CD8-positive, alpha-beta T cell (primary cell): ENCODE measurements at places on chromosomes 5 and 9.

DNA sequence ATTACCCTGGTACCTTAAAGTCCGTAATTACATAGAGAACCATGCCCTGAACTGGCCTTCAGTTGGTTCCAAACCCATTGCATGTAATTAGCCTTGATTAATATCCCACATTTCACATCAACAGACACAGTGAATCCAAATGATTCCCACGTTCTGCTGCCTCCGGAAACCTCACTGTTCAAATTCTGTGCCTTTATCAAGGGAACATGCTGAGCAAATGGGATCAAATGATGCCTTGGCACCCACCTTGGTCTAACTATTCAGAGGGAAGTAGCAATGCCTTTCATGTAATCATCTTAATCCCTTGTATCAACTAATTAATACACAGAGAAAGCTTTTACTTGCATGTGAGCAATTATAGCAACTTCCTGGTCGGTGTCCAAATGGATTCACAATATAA lies 100.6 kb downstream of the EFNA5 start:
- DNase-seq: no peak

- no peak for DNase-seq
These were observed 26.2 kb upstream of the HSPA9 start for GRCh38 chr5:138601444-138601843.

GRCh38 chr9:96777426-96777864 lies 442 bp downstream of the ZNF510 start:
- DNase-seq: no peak

GRCh38 chr5:153498516-153498915 lies 8.0 kb downstream of the GRIA1 start:
- no peak for DNase-seq

DNA sequence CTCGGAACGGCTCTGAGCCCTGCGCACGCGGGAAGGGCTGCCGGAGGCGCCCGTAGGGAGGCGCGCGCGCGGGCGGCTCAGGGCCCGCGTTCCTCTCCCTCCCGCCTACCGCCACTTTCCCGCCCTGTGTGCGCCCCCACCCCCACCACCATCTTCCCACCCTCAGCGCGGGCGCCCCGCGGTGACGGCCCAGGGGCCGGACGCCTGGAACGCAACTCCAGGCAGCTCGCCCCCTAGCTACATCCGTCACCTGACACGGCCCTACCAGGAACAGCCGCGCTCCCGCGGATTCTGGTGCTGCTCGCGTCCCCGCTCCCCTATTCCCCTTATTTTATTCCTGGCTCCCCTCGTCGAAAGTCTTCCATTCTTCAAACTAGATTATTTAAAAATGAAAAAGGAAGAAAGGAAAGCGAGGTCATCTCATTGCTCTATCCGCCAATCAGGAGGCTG lies at the start of gene CDKN2B-AS1:
Gene CDKN2B-AS1, plus strand, starts transcription at position 236 of the 450 bp plus-strand sequence.
- peak; percentile 30 for DNase-seq

DNA sequence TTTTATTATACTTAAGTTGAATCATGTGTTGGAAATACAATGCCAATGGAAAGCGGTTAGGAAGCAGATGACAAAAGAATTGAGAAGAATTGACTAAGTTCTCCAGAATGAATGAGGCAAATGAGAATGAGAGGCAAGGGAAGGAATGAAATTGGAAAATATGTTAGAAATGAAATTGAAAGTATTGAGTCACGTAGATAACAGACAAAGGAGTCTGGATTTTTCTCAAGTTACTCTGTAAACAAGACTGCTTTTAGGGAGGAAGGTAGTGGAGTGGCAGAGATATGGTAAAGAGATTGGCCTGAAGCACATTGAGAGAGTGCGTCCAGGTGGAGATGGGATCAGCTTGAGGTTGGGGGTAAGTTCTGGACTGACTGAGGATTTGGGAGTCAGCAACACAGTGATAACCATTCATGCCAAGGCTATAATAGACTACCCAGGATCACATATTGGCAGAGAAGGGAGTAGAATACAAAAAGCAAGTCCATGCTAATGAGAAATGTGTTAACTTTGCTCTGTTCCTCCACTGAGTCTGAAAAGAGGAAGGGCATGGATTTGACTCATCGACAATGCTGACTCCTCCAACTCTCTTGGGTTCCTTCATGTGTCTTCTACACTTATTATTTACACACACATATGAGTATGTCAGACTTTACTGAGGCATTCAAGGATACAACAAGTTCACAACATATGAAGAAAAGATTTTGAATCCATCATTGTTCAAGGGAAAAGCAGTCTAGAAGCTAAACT lies 814.2 kb upstream of the ZNF608 start:
- DNase-seq: no peak

DNA sequence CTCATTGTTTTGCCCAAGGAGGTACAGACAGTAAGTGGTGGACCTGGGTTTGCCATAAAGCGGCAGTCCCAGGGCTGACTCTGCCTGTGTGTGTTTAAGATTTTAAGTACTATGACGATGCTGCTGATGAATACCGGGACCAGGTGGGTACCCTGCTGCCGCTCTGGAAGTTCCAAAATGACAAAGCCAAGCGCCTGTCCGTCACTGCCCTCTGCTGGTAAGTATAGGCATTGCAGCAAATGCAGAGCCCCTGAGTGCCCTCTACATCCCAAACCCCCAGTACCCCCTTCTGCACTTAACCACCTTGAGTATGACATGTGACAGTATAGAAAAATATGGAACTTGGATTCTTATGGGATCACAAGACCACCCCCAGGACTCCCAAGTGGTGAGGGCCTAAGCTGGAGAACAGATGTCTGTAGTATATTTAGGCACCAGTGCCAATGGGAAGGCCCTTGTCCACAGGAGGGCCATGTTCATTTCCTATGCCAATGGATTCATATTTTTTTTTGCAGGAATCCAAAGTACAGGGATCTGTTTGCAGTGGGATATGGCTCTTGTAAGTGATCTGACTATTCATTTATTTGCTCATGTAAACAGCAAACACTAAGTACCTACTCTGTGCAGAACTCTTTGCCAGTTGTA lies 22.0 kb downstream of the ENHO start:
- DNase-seq: peak; percentile 73

- no peak for DNase-seq
These were observed 62.4 kb downstream of the GRIA1 start for GRCh38 chr5:153552886-153553285.

DNA sequence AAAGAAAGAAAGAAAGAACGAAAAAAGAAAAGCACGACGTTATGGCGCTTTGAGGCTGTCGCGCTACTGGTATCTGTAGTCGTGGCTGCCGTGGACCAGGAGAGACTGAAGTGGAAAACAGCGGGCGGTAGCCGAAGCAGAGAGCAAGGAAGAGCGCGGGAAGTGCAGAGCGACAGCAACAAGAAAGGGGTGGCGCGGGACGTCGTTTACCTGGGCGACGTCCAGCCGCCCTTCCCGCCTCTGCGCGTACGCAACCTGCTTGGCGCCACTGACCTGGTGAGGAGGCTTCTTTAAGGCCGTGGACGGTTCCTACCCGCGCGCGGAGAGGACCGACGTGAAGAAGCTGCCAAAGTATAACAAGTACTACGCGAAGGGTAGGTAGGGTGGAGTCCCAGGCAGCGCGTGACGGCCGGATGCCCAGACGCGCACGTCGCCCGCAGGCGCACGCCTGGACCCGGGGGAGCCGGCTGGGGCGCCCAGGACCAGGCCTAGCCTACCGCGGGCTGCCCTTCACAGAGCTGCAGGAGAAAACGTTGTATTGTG lies 15.4 kb downstream of the CCL28 start:
- DNase-seq: peak; percentile 63

GRCh38 chr9:106020186-106020585 lies 325.8 kb downstream of the TMEM38B start:
- DNase-seq: no peak

DNA sequence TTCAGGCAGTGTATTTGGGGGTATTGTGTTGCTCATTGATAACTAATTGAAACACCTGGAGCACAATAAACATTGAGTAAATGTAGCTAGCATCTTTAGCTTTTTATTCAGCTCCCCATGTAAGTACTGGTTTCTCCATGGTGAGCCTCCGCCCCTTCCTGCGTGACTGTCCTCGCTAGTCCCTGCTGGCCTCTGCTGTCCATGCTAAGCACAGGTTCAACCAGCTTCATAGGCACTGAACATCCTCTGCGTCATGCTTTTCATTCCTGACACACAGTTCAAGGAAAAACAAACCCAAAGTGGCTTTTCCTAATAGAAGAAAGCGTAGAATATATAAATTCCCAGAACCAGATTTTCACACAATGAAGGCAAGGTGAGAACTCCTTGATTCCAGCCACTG lies 27.3 kb upstream of the DAP start:
- DNase-seq: no peak

GRCh38 chr9:124133727-124134126 lies 122.2 kb downstream of the LHX2 start:
- DNase-seq: no peak

GRCh38 chr9:79603222-79603920 lies 31.6 kb downstream of the TLE4 start:
- no peak for DNase-seq

DNA sequence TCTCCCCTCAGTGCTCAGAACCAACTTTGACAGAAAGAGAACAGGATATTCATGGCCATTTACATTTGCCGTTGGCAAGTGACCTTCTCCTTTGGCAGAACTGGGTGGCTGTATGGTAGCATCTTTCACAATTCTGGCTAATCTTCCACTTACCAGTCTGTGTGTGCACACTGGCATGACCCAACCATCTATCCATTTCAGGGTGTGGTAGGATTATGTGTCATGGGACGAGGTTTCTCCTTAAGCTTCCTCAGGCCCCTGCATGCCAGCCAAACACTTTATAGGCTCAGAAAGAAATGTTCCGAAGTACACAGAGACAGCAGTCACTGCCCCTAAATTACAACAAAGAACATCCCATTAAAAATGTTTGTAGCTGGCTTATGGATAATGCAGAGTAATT lies 497.1 kb downstream of the NFIB start:
- DNase-seq: no peak

GRCh38 chr9:28120184-28120583 lies 546.9 kb upstream of the C9orf72 start:
- no peak for DNase-seq

DNA sequence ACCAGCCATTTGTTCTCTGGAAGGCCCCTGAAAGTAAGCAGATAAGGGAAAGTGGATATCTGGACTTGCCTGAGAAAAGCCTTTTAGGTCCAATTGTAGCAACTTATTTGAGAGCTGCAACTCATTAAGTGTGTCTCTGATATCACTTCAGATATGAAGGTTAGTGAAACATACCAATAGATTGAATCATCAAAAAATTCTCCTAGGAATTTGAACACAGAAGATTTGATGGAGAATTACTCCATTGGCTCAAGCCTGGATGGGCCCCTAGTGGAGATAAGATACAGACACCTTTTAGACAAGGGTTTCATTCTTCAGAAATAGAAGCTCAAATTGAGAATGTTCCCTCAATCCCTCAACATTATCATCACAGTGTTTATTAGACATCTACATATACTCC lies 356.7 kb downstream of the NDUFS4 start:
- no peak for DNase-seq

DNA sequence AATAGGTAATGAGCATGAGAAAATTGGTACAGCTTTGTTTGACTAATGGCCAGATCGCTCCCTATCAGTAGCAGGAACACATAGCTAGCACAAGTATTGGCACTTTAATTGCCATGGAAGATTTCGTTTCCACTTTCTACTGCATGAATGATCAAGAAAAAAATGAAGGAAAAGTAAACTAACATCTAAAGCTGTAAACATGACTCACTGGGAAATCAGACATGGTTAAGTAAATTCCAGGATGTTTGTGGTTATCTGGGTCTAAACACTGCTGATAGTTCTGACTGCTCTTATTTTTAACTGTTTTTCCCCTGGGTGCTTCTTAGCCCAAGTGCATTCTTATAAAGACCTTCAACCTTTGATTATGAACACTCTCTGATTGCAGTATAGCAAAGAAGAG lies 388.9 kb downstream of the NR2F1-AS1 start:
- DNase-seq: no peak

- DNase-seq: no peak
These were observed 35.8 kb upstream of the TLX3 start for GRCh38 chr5:171272996-171273970.

- DNase-seq: peak; percentile 74
These were observed 118.8 kb downstream of the WNK2 start for GRCh38 chr9:93302586-93303257.

DNA sequence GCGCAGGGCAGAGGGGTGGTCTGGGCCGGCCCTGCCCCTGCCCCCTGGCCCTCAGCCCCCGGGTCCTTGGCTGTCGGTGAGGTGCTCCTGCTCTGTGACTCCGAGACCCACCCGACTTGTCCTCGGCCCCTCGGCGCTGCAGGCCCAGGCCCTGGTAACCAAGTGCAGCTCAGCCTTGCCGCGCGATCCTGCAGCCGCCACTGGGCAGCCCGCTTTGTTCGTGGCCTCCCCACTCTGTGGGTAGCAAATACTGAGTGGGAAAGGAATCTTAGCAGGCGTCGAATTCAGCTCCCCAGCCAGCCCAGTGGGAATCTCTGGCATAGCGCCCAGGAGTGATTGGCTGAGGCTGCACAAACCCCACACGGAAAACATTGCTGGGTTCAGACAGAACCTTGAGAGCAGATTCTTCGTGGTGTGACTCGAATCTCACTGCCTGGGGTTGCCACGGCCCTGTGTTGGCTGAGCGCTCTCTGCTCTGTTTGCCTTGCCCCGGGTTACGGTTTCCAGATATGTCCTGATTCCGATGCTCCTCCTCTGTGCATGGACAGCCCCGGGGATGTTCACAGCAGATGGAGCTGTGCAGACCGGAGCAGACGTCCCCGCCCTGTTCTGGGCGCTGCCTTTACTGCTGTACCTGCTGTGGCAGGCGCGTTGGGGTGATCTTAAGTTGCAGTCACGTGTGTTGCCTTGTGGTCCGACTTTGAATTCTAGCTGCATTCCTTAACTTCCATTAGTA lies 13.4 kb upstream of the EXOC3 start:
- no peak for DNase-seq
